Colonic mucosa (tissue), 4 donors: ENCODE measurements at places on chromosomes 12 and 14. TPM values are rescaled to one million over a fixed set of nuclear protein-coding genes. Genes with fewer than 3 reads are reported as not detected.

The LHX5 gene
- total RNA-seq: not detected

The PPFIA2 gene
- total RNA-seq: 2.2 TPM

The KRT77 gene
- not detected for total RNA-seq

The ACOT4 gene
- 3.3 TPM for total RNA-seq

The KCNMB4 gene
- total RNA-seq: 0.35 TPM

The ORAI1 gene
- 23.5 TPM for total RNA-seq

DNA sequence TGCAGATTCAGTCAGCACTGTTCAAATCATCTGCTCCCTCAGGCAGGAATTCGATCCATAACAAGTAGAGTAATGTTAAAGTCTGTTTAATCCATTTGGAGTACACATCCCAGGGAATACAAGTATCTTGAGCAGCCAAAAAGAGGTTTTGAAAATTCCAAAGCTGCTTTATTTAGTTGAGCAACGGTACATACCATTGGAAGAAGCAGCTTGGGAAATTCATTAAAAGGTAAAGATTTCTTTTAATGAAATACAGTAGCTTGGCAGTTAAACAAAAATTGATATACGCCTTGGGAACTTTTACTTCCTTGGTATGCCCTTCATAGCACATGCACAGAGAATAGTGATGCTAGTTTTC, 153.8 kb downstream of the LRIG3 start:
- no peak for DNase-seq

DNA sequence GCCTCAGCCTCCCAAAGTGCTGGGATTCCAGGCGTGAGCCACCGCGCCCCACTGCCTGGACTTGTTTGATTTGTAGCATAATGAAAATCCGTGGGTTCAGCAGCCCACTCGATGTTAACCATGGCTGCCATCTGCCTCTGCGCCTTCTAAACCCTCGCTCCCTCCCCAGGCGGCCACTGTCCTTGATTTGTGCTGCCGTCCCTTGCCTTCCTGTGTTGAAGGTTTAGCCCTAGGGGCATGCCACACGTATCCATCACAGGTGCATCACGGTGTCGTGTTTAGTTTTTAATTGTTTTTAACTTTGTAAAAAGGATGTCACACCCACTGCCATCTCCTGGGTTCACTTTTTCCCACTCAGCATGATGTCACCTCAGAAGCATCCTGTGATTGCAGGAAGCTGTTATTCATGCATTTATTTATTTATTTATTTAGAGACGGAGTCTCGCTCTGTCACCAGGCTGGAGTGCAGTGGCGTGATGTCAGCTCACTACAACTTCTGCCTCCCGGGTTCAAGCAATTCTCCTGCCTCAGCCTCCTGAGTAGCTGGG, 24.5 kb upstream of the ULK1 start:
- no peak for DNase-seq

- no peak for DNase-seq
Measured at GRCh38 chr12:28237423-28237822, 47.2 kb downstream of the CCDC91 start.

DNA sequence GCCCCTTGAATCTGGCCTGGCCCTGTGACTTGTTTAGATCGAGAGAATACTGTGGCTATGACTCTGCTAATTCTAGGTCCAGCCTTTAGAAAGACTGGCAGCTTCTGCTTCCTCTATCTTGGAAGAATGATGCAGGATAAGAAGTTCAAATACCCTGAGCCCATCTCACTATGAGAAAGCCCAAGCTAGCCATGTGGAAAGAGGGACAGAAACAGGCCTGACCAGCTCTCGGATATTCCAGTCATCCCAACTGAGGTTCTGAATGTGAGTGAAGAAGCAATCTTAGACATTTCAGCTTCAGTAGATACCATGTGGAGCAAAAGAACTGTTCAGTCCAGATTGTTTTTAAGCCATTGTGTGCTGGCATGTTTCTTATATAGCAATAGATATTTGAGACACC, 17.3 kb upstream of the KRR1 start:
- DNase-seq: no peak

GRCh38 chr12:100127766-100128511, 14.7 kb downstream of the BLTP3B start:
- no peak for DNase-seq

DNA sequence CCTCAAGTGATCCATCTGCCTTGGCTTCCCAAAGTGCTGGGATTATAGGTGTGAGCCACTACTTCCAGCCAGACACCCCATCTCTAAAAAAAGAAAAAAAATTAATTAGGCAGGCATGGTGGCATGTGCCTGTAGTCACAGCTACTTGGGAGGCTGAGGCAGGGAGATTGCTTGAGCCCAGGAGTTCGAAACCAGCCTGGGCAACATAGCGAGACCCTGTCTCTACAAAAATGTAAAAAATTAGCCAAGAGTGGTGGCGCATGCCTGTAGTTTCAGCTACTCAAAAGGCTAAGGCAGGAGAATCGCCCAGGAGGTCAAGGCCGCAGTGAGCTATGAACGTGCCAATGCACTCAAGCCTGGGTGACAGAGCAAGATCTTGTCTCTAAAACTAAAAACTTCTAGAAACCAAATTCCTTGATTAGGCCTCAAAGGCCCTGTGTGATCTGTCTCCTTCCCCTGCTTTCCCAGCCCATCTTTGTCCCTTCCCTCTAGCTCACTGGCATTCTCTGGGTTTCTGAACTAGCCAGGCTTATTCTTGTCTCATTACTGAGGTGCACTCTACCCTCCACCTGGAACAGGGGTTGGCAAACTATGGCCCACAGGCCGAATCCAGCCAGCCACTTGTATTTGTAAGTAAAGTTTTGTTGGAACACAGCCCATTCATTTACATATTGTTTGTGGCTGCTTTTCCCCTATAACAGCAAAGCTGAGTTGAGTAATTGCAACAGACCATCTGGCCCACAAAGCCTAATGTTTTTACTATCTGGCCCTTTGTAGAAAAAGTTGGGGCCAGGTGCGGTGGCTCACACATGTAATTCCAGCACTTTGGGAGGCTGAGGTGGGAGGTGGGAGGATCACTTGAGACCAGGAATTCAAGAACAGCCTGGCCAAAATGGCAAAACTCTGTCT, 17.2 kb upstream of the TPCN1 start:
- no peak for DNase-seq

DNA sequence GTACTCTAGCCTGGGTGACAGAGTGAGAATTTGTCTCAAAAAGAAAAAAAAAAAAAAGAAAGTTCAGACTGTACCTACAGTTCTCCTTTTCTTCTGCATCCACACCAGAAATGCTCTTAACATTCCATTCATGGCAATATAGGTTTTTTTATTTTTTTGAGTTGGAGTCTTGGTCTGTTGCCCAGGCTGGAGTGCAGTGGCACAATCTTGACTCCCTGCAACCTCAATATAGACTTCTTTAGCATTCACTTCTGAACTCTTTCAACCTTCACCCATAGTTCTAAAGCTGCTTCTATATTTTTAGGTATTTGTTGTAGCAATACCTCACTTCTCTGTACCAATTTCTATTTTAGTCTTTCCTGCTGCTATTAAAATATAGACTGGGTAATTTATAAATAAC, 1095.7 kb downstream of the FLRT2 start:
- DNase-seq: no peak

DNA sequence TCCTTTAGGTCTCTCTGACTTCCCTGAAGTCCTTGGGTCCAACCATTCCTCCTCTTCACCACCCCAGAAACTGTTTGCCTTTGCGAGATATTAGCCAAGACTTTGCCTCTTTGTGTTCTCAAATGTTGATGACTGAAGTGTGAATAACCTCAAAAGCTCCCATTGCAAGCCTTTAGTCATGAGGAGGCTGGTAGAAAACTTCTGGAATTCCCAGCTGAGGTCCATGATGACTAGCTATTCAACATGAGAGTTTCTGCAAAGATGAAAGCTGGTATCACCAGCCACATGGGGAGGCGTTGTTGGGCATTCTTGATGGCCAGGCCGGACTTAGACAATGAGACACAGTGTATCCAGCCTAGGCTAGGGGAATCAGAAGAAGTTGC, 111.7 kb downstream of the TBX5 start:
- no peak for DNase-seq

DNA sequence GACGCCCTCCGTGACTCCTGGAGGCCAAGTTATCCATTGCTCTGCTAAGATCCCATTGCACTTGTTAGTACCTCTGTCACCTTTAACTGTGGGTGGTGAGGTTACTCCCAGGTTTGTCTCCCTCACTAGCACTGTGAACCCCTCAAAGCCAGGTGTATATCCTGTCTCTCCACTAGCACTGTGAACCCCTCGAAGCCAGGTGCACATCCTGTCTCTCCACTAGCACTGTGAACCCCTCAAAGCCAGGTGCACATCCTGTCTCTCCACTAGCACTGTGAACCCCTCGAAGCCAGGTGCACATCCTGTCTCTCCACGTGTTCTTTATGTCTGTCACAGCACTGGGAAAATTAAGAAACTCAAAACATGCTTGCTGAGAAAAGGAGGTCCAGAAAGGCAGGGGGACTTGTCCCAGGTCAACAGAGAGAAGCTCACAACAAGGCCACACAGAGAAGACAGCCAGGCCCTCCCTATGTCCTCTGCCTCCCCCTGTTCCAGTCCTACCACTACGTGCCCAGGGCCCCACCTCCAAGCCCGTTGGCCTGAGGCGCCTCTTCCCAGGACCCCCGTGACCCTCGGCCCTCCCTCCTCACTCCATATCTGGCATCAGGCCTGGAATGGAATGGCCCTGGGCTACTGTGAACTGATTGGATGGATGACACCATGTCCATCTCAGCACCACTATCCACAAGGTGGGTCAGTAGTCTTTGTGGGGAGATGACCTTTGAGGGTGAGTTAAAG, 26.4 kb upstream of the FKBP4 start:
- DNase-seq: no peak

- no peak for DNase-seq
Measured at GRCh38 chr12:55143566-55143870, 17.3 kb downstream of the OR9K2 start.

GRCh38 chr14:96065661-96066459, 26.7 kb downstream of the C14orf132 start:
- DNase-seq: no peak

- DNase-seq: no peak
Measured at GRCh38 chr14:99996951-99997571, 68.2 kb upstream of the EVL start.

DNA sequence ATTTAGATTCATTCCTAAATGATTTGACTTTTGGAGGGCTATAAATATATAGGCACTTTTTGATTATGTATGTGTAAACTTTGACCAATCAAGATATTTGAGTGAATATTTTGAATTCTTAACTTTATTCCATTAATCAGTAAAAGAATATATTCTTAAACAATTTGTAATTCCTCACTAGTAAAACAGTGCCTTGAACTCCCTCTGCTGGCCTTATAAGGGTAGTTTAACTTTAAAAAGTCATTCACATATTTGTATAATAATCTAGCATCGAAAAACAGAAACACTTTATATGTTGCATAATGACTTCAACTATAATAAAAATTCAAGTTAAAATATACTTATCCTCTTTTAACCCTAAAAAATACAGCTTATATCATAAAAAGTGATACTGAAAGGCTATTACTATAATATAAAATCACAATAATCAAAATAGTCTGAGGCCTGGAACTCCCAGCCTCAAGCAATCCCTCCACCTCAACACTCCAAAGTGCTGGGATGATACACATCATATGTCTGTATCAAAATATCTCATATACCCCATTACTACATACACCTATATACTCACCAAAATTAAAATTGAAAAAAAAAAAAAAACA, 31.2 kb downstream of the CCDC59 start:
- DNase-seq: no peak

GRCh38 chr12:1723721-1724120, 32.9 kb downstream of the ADIPOR2 start:
- no peak for DNase-seq

- no peak for DNase-seq
Measured at GRCh38 chr12:90833228-90833627, 121.7 kb downstream of the CCER1 start.

DNA sequence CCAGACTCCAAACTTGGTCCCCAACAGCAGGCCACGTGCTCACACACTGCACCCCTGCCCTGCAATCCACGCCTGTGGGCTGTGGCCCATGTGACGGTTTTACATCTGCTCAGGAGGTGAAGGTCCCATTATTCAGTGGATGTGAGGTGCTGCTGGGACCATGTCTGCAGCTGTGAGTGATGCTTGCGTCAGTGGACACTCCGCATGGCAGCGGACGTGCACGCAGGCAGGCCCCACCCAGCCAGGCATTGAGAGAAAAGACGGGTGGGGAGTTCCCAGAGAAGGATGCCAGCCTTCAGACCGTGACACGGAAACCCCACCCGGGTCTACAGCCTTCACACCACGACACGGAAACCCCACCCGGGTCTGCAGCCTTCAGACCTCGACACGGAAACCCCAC, 67.6 kb downstream of the NOC4L start:
- no peak for DNase-seq

GRCh38 chr12:53298164-53298563, 1.3 kb upstream of the MYG1 start:
- no peak for DNase-seq

DNA sequence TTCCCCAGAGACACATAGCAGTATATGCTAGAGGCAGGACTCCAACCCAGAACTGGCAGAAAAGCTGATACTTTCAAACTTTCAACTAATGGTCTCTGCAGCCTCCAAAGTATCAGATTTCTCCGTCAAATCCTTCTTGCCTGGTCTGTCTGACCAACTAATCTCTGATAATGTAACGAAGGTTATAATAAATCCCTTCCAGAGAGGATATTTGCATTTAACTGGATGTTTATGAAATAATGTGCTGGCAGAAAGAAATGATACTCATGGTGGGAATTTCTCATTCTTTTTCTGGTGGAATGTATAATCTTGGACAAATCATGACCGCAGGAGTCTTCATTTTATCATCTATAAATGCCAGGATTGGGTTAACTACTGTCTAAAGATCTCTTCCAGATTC, 860.3 kb downstream of the DIO2 start:
- DNase-seq: no peak

GRCh38 chr12:133233993-133234564, 1.6 kb downstream of the ANHX start:
- no peak for DNase-seq

DNA sequence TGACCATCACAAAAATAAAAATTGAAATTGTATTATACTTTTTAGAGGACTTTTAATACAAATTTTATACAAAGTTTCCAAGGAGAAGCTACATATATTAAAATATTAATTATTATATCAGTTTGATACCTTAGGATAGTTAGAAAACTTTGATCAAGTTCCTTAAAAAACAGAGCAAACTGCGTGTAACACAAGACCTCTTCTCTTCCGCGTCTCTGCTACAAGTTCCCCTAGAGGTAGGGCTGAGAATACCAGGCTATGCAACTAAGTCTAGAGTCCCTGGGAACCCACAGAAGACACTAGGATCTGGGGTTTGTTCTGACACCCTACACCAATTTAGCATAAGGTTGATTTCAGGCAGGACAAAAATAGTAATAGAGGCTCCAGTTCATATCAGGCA, 319.0 kb downstream of the FOXG1 start:
- no peak for DNase-seq

GRCh38 chr12:51025338-51025835, 797 bp downstream of the SLC11A2 start:
- DNase-seq: no peak

DNA sequence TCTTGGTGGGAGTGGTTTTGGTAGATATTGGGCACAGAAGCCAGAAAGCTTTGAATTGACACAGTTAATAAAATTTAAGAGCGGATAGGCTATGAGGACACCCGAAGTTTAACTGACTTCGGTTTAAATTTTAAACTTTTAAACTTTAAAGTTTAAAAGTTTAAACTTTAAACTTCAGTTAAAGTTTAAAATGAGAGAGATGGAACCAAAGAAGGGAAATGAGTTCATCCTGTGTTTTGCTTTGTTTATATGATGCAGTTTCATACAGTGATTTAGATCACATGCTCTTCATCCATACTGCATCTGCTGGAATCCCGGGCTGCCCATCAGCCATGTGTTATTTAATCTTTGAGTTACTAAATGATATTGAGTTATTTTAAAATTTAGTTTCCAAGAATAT, 27.2 kb upstream of the LRRK2 start:
- no peak for DNase-seq
